ENCODE measurements at places on chromosomes 1 and 21.
A peak's percentile ranks its signal among the peaks of the same experiment; 100 is the strongest.

- DNase-seq, result no peak
Observed at GRCh38 chr1:214511639-214511998, 39.8 kb downstream of the PTPN14 start.

DNA sequence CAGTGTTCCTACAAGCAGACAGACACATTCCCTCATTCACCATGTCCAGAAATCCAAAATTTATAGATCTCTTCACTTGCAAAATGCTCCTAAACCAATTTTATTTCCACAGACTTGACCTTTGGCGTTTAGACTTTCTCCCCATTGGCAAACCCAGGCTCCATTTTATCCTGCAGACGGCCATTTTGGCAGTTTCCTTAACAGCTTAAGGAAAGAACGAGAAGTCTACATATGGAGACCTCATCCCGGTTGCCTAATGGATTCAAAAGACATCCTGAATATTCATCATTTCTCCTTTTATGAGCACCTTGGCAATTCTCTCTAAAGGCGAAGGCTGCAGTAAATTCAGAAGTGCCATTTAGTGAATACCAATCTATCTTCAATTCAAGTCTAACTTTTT, 132.9 kb downstream of the HLX start:
- no peak for DNase-seq

DNA sequence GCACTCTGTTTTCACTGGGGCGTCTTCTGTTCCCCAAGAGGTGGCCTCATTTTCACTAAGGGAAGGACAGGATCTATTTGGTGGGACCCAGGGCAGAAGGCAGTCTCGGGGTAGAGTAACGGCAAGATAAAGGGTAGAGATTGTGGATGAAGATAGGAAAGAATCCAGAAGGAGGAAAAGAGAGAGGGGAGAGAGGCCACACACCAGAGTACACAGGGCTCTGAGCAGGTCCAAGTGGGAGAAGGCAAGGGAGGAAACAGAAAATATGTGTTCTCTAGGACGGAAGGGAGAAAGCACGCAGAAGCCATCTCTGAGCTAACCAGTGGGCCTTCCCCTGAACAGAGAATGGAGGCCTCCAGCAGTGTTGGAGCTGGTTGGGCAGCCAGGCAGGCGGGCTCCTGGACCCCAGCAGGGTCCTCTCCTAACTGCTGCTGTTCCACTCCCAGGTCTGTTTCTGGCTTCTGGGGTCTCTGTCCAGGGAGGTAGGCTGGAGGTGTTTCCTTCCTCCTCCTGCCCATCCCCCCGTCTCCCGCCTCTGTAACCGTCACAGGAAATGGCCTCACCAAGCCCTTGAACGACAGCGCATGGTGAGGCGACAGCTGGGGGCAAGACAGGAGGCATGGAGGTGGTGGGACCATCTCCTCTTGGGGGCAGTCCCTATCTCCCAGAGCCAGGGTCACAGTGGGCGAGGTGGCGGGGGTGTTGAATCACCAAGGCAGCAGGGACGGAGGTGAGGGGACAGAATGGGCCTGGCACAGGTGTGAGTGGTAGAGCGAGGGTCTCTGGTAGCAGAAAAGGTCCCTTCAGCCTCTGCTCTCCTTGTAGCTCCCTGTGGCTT, 649 bp downstream of the PTPN7 start:
- DNase-seq, result peak; percentile 87

DNA sequence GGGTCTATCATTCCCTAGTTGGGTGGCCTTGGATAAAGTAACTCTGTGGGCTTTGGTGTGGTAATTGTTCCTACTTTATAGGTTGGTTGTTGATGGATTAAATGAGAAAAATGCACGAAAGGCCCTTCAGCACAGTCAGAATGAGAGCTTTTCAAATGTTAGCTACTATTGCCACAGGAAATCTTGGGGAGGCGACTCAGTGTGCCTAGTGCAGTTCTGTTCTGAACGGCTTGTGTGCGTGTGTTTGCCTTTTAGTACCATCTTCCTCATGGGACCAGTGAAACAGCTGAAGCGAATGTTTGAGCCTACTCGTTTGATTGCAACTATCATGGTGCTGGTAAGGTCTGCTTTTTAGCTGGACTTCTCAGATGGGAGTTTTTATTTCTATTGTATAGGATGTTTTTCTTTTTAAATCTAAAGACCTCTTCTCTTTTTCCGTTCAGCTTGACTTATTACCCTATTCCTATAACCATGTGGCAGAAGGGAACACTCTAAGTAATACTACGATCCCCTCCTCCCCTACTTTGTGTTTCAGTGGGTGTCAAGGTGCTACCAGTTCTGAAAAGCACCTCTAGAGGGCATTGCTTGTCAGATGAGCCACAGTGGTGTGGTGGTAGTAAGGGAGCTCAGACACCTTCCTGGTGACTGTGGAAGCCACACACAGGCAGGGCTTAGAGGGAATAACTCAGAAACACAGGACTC, 9.2 kb downstream of the SFT2D2 start:
- DNase-seq, result peak; percentile 42

DNA sequence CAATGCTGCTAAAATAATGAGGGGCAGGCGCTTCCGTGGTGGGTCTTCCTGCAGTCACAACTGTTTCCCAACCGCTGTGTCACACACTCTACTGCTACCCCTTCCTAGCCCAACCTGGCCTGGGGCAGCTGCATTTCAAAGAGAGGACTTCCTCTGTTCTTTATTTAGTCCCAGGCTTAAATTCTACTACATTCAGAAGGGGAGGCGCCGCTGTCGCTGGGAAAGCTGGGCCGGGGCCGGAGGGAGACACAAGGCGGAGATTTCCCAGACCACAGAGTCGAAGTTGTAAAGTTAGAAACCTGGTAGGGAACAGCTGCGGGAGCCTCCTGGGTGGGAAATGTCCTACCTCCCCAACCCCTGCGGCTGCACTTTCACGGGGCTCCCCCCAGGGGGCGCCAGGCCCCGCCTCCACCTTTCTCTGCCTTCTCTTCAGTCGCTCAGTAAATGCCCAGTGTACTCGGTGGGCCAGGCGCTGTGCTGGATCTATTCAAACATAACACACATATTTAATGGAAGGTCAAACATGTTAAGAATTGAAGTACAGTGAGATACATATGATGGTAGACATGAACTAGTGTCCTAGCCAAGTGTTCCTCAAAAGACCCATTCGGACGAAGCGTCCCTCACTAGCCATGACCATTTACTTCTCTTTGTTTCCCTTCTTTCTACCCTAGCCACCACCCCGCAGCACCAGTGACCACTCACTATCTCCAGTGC, 23.1 kb downstream of the DYRK3 start:
- DNase-seq, result peak; percentile 63
